Lower lobe of right lung (tissue), 2 donors: ENCODE measurements at places on chromosomes 5 and 9. TPM values are rescaled to one million over a fixed set of nuclear protein-coding genes. Genes with fewer than 3 reads are reported as not detected.
A peak's percentile ranks its signal among the peaks of the same experiment; 100 is the strongest.

GRCh38 chr9:76709020-76709419, 55.2 kb upstream of the PCA3 start:
- H3K36me3 ChIP-seq: no peaks in the 10 kb centered on the region
- no peak overlapping the region for H3K4me3 ChIP-seq
- no peak for DNase-seq
- H3K27ac ChIP-seq: no peak overlapping the region
- H3K4me1 ChIP-seq: peaks cover 4% of the 10 kb centered on the region

DNA sequence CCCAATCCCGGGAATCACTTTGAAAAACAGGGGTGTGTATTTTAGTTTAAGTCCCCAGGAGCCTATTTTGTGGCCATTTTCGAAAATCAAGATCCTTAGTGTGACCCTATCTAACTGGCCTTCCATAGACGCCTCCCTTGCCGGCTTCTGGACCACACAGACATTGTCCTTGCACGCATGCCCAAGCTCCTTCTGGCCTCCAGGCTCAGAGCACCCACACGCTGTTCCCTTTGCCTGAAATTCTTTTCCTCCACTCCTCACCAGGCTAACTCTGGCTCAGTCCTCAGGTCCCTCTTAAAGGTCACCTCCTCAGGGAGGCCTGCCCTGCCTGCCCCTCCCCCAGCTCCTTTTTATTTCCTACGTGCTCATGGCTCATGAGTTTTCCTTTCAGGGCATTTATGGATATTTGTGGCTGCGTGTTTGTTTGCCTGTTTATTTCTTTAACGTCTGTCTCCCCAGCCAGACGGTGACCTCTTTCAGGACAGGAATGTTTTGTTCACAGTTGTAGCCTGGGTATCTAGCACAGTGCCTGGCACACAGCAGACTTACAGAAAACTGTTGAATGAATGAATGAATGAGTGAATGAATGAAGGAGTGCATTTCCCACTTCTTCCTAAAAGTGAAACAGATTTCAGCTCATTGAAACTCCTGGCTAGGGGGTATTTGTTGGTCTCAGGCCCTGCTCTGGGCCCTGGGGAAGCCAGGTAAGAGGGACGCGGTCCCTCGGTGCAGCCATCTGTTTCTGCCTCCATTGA, 79.1 kb upstream of the IER5L start:
- peak; percentile 19 for DNase-seq
- no peak overlapping the region for H3K4me3 ChIP-seq
- no peak overlapping the region for H3K27ac ChIP-seq
- H3K27me3 ChIP-seq: peaks cover 42% of the 10 kb centered on the region
- H3K4me1 ChIP-seq: peaks cover 14% of the 10 kb centered on the region

The DIRAS2 gene
- not detected for total RNA-seq

The RANBP3L gene
- total RNA-seq: 2.8 TPM
